ENCODE measurements at places on chromosomes 5 and 9.
A peak's percentile ranks its signal among the peaks of the same experiment; 100 is the strongest.

- no peak for DNase-seq
These were observed 3.0 kb upstream of the CCNG1 start for GRCh38 chr5:163434401-163434866.

GRCh38 chr9:129682381-129682780, 16.9 kb downstream of the PRRX2 start:
- DNase-seq = no peak

GRCh38 chr9:88536951-88537760, 2.2 kb downstream of the NXNL2 start:
- DNase-seq = no peak

GRCh38 chr9:132312873-132313272, 41.9 kb downstream of the SETX start:
- DNase-seq = no peak

DNA sequence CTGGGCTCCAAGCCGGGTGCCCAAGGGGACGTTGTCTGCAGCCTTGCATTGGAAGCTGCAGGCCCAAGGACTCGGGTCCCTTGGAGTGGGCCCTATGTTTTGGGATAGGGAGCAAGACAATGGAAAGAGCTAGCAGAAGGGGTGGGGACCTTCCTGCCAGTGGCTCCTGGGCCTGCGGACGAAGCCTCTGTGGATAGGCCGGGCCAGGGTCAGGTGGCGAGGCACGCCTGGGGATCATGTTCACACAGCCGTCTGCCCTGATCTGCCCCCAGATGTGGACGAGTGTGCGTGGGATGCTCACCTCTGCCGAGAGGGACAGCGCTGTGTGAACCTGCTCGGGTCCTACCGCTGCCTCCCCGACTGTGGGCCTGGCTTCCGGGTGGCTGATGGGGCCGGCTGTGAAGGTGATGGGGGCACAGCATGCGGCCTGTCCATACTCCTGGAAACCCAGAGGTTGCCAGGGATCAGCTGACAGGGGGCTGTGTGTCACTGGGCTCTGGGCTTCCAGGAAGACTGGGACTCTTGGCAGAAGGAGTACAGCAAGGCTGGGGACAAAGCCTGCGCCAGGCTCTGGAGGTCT, 16.6 kb upstream of the ASS1 start:
- DNase-seq = peak; percentile 65

DNA sequence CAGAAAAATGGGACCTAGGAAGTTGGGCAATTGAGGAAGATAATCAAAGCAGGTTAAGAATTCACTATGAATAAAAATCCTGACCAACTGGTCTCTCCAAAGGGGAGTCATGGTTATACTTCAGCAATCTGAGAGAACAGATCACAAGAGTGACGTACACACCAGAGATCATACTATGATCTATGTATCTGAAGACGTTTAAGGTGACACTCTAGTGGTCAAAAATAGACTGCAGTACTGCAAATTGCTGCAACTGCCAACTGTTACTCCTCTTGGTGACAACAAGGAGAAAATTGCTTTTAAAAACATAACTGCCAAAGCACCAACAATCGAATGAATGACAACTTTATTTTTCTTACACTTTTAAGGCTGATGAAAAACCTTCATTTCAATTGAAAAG, 4.9 kb downstream of the AK6 start:
- DNase-seq = no peak

- no peak for DNase-seq
These were observed 577 bp downstream of the AP3S1 start for GRCh38 chr5:115842089-115842935.

DNA sequence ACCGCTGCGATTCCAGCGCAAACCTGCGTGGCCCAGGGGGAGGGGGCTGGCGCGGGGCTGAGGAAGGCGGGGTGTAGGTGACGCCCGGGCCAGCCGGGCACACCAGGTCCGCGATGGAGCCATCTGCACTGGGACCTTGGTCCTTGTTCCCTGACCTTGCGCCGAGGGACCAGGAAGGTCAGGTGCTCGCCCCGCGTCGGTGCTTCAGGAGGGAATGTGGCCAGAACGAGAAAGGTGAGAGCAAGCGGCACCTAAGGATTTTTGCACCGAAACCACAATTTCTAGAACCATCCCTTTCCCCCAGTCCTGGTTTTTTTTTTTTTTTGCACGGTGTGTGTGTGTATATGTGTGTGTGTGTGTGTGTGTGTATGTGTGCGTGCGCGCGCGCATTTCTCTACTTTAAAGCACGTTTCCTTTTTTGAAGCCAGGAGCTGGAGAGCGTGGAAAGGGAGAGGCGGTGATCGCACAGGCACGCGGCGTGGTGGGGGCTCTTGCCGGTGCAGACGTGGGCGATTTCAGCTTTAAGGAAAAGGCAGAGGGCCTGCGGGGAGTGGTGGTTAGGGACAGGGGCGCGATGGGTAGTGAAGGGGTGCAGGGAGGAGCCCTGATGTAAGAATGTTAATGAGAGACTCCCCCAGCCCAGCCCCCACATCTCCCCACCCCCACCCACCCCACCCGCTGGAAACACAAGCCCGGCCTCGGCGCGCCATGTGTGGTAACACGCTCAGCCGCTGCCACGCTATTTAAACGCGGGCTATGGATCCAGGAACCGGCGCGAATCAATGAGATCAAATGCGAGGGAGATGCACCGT, at the start of gene NPR3:
Gene NPR3 (plus strand): TSS at position 772 of the 812 bp plus-strand sequence. CDS start 456 bp downstream, outside the sequence.
- DNase-seq = peak; percentile 73

DNA sequence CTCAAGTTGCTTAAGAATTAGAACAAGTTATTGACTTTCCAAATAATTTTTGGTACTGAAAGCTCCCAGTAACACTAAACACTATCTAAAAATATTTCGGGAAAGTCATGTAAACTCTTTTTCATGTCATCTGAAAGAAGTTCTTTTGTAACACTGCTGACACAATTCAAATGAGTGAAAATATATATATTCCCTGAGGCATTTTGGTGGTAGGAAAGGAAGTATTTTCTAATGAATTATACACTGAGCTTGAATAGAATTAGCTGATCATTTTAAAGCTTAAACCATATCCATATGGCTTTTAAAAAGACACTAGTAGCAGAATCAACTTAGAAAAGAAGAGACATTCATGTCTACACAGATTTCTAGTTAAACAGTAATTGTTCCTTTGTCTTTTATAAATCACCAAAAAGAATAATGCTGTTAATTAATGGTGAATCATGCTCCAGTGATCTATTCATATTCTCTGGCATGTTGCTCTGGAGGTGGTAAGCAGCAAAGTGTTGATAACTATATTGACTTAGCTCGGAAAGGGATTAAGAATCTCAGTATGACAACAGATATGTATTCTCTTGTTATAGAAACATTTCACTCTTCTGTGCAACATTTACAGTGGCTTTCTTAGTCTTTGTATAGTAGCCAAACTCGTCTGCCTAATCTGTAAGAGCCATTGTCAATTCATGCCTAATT, 27.4 kb upstream of the RFX3 start:
- DNase-seq = no peak

GRCh38 chr9:82128011-82128696, 139.6 kb downstream of the SPATA31D1 start:
- no peak for DNase-seq

DNA sequence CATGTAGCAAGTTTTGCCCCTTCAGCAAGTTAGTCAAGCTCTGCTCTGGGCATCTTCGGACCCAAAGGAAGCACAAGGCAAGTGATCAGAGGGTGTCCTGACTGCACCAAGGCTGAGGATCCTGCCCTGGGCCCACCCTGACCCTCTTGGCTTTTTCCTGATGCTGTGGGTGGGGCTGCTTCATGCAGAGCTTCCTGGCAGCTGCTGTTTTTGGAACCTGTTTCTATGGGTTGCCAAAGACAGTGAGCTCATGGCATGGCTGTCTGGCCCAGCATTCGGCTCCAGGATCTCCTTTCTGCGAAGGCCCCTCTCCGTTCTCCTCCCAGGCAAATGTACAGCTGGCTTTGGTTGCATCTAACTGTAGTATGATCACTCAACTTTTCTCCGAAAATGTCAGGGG, 497.9 kb downstream of the ARHGEF28 start:
- no peak for DNase-seq

DNA sequence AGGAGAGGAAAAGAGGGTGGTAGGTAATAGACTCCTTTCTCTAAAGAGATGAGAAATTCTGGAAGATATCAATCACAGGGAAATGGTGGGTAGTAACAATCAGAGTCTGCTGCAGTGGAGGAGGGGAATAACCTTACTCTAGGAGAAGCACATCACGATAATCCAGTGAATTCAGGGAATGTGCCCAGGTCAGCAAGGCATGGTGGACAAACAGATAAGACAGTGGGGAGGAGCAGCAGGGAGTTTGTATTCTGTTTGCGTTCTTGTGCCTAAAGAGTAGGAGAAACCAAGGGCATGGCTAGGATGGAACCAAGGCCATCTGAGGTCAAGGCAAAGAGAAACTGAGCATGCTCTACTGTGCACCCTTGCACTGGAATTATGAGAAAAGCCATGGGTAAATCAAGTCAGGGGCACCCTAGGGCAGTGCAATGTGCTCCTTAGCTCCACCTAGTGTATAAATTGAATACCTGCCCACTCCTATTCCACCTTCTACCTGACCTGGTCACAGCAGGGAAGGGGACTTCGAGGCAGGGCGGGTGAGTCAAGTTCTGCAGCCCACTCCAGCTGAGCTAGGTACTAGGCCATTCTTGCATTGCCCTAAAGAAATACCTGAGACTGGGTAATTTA, 31.6 kb downstream of the RETREG1 start:
- DNase-seq = peak; percentile 49

DNA sequence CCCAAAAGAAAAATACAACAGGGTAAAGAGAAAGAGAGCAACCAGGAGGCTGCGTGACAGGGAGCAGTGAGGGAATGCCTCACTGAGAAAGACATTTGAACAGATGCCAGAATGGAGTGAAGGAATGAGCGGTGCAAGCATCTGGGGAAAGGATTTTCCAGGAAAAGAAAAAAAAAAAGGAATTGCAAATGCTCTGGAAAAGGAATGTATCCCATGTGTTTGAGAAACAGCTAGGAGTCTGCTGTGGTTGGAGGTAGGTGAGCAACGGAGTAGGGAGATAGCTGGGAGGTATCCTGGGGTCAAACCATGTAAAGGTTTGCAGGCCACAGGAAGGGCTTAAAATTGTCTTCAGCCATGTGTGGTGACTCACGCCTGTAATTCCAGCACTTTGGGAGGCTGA, 23.6 kb upstream of the CEMIP2 start:
- no peak for DNase-seq

DNA sequence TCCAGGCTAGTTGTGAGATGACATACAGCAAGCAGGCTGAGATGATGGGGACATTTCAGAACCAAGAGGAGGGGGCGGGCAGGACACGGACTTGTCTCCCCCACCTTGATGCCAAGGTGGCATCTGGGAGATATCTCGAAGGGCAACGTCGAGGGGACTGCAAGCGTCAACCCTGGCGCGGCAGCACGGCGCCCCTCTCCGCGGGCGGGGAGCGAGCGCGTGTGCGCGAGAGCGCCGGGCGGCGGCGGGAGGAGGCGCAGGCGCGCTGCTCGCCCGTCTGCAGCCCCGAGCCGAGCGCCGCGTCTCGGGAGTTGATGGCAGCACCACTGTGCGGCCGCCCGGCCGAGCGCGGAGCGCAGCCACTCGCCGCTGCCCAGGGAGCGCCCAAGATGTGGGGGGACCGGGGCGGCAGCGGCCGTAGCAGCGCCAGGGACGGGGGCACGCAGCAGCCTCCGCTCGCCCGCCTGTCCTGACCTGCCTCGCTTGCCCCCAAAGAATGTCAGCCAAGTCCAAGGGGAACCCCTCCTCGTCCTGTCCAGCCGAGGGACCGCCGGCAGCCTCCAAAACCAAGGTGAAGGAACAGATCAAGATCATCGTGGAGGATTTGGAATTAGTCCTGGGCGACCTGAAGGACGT, at the start of gene PRR16:
Gene PRR16 (plus strand): TSS at position 310 of the 636 bp plus-strand sequence.
- peak; percentile 86 for DNase-seq

DNA sequence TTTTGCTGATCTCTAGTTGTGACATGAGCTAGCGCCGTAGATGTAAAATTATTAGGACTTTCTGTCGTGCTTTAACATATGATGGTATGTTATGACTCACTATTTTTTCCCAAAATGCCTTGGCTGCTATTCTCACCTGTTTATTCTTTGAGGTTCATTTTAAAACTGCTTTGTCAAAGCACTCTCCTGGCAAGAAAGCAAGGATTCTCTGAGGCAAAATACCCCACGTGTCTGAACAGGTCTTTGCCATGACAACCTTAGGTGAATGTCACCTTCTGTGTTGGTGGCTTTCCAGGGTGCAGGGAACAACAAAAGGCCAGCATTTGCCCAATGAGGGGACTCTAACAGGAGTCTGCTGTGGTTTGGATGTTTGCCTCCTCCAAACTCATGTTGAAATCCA, 30.6 kb upstream of the COL5A1 start:
- DNase-seq = no peak

GRCh38 chr5:56588636-56589480, 226.5 kb upstream of the MAP3K1 start:
- DNase-seq = no peak

GRCh38 chr9:96331236-96331947, 29.4 kb upstream of the HSD17B3 start:
- no peak for DNase-seq

DNA sequence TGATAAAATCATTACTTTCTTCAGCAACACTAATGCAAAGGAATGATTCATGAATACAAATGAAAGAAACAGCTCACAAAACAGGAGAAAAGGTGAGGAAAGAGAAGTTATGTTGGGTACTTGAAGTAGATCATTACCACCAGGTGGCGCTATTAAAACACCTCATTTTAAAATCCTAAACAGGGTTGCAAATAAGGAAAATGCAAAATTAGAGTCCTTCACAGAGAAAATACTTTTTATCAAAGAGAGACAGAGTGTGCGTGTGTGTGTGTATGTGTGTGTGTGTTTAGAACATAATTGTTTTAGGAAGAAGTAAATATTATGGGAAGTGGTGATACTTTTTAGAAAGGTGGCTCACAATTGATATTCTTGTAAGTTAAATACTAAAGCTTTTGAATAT, 49.5 kb upstream of the CD180 start:
- peak; percentile 41 for DNase-seq

GRCh38 chr5:180007582-180007981, 64.0 kb downstream of the RNF130 start:
- peak; percentile 46 for DNase-seq

DNA sequence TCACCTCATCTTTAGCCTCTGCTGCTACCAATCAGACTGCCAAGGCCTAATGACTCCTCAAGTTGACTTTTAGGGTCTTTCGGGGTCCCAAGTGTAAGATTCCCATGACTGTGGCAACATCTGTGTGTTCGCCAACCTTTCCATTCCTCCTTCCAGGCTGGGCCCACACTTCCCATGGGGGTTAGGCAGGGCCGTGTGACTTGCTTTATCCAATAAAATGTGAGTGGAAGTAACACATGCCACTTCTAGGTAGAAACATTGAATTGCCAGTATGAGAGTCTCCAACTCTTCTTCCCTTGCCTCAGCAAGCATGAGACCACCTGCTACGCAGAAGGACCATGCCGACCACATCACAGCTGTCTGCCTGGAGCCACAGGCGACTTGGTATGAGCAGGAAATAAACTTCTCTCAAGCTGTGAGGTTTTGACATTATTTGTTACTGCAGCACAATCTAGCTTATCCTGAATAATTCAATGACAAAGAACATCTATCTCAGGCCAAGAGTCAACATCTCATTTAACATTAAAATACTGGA, 190.4 kb upstream of the IER5L start:
- DNase-seq = no peak
